ENCODE measurements at places on chromosomes 16 and 17.
A peak's percentile ranks its signal among the peaks of the same experiment; 100 is the strongest.

- DNase-seq, result no peak
These were observed 486.5 kb downstream of the CDH13 start for GRCh38 chr16:83113317-83113716.

DNA sequence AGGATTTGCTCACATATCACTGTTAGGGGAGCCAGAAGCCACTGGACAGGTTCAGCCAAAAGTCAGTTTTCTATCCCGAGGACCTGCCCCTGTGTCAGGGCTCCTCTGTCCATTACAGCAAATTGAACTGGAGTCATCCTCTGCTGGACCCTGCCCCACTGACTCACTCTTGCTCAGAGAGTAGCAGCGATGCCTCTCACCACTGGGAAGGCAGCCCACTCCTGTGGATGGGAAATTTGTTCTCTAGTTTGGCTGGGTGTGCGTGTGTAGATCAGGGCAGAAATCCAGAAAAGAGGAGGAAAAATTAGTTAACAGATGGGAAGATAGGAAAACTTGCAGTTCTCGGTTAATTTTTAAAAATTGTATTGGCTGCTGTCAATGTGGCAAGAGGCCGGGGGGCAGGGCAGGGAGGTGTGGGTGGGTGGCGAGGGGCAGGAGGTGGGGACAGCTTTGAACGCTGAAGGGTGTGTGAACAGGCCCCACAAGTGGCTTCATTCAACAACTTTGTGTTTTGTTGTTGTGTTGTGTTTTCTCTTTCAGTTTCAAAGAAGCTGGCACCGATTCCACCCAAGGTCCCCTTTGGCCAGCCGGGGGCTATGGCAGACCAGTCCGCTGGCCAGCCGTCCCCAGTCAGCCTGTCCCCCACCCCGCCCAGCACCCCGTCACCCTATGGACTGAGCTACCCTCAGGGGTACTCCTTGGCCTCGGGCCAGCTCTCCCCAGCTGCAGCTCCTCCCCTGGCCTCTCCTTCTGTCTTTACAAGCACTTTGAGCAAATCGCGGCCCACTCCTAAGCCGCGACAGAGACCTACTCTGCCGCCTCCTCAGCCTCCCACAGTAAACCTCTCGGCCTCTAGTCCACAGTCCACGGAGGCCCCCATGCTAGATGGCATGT lies 33.6 kb downstream of the ELAC2 start:
- DNase-seq, result peak; percentile 22

DNA sequence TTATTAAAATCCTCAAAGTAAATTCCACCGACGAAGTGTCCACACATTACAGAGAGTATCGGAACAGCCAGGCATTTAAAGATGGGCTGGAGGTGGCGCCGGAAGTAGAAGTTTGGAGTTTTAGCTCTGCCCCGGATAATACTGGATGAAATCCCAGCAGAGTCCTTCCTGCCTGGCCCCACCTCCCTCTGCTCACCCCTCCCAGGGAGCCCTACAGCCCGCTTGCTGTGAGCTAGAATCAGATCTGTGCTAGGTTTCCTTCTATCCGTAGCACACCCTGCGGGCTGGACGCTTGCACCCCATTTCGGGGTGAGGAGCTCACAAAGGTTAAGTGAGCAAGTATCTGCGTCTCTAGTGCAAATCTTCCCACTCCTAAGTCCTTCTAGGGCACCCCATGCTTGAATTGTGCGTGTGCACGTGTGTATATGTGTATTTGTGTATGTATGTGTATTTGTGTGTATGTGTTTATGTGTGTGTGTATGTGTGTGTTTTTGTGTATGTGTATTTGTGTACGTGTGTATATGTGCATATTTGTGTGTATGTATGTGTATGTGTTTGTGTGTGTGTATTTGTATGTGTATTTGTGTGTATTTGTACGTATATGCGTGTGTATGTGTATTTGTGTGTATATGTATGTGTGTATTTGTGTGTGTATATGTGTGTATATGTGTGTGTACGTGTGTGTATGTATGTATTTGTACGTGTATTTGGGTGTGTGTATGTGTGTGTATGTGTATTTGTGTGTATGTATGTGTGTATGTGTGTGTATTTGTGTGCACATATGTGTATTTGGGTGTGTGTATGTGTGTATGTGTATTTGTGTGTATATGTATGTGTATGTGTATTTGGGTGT lies 61.4 kb downstream of the HAPSTR1 start:
- no peak for DNase-seq

- no peak for DNase-seq
These were observed 13.3 kb upstream of the CNEP1R1 start for GRCh38 chr16:50011707-50012106.

DNA sequence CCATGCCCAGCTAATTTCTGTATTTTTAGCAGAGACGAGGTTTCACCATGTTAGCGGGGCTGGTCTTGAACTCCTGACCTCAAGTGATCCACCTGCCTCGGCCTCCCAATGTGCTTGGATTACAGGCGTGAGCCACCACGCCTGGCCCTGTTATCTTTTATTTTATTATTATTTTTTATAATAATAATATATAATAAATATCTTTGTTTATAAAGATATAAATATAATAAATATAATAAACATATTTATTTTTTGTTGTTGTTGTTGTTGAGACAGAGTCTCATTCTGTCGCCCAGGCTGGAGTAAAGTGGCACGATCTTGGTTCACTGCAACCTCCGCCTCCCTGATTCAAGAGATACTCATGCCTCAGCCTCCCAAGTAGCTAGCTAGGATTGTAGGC lies 7.0 kb upstream of the RNF157 start:
- DNase-seq, result no peak

All from H54 (cell line).